ENCODE measurements at places on chromosomes 12 and 14.
A peak's percentile ranks its signal among the peaks of the same experiment; 100 is the strongest.

- peak; percentile 51 for DNase-seq
These were observed 191.6 kb downstream of the CRADD start for GRCh38 chr12:93868771-93869170.

GRCh38 chr12:22310709-22311108, 23.8 kb downstream of the ST8SIA1 start:
- DNase-seq, result no peak

DNA sequence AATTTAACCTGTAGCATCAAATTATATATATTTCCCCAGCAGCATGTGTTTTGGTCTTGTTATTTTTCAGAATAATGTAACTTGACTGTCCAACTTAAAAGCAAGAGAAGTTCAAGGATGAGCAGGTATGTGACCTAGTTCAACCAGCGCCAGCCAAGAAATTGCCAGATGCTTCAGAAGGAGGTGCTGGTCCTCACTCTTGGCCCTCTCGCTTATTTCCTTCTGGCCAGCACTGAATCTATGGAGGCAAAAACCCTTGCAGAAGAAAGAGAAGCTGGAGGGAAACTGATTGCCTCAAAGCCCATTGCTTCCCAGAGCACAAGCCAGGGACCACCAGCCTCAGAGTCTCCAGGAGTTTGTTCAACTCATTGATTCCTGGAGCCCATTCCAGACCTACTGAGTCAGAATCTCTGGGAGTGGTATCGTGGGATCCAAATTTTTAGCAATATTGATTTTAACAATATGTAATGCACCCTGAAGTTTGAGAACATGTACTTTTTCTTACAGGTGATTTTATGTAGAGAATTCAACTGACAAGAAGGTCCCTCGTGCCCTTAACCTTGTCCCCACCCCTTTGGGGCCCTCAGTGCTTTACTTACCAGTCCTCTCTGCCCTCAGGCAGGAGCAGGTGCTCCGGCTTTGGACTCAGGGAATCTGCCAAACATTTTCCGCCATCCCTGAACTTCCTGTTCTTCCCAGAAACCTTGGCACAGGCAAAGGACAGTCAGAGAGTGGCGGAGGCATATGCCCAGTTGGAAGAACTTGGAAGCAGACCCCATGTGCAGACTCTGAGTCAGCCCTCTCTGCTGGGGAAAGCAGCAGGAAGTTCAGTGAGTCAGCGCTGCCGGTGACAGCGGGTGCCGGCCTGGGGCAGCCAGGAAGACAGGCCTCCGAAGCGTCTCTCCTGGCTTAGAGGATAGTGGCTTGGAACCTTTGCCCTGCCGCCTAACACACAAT, 10.4 kb downstream of the BEST3 start:
- DNase-seq, result peak; percentile 68

DNA sequence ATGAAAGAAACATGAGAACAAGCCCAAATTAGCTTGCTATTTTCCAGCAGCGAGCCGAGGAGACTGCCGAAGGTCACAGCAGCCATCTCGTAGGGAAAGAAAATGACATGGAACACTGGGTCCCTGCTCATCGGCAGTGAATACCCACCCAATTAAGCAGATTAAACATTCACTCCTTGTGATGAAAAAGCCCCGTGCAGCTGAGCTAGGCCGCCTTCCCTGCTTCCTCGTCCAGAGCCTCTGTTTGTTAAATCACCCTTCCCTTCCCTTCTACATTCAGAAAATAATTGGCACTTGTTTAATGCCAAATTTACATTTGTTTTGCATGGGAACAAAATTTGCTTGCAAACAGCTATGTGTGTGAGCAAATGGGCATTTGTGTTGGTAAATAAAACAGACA, 342.5 kb downstream of the RMST start:
- no peak for DNase-seq

DNA sequence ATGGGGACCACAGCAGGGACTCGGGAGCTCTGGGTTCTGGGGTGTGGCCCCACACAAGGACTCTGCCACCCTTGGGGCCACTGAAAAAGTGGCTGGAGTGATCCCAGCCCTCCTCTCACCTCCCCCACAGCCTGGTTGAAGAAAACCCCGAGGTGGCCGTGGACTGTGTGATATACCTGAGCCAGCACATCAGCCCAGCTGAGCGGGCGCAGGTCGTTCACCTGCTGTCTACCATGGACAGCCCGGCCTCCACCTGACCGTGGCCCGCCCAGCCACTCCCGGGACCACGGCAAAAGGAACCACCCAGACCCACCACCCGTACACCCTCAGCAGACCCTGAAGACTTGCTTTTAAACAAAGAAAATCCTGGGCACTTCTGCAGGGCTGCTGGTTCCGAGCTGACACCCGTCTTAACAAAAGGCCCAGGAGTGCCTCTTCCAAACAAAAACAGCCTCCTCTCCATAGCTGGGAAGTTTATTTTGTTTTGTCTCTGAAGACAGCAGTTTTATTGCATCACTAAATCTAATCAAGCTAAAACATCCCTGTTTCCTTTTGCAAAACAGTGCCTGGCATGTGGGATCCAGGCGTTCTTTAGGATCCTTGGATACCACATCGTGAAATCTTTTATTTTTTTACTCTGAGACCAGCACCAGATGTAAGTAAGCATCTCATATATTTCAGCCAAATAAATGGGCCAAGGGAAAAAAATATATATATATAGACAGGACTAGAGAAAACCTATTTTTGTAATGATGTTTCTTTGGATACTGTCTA, 42.8 kb downstream of the FOXN4 start:
- DNase-seq, result no peak

DNA sequence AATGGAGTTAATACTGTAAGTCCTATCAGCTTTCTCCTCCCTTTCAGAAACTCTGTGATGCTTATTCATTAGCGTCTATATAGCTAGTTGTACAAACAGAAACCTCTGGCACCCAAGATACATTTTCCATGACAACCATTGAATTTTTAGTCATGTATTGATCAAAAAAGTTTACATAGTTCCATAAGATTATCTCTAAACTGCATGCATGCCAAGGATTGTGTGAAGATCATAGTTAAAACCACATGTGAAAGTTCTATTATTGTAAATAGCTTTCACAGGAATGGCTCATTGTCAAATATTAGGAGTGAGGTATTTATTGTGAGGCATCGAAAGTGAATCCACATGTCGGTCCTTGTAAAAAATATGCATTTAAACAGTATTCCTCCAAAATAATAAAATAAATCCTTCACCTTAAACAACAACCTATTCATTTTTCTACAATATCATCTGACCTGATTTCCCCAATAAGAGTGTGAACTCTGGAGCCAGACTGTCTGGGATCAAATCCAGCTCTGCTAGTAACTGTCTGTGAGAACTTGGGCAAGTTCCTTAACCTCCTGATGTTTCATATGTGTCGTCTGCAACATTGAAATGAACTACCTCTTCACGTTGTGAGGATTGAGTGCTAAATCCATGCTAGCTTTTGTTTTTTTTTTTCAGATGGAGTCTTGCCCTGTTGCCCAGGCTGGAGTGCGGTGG, 10.6 kb upstream of the CDKL1 start:
- peak; percentile 72 for DNase-seq

DNA sequence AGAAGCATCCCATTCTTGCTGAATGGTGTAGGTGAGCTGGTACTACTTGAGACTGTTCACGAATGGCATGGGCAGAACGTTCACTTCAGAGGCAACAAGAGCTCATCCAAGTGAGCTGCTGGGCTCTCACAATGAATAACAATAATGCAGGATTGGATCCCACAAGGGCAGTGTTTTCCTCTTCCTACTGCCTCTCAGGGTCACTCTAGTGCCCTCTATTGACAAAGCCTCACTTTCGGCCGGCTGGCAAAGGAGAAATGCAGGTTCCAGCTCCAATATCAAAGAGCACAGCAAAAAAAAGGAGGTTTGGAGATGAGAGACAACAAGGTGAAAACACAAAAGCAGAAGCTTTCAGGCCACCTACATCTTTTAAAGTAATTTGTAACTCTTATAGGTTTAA, 74.6 kb upstream of the MYF6 start:
- DNase-seq, result no peak

DNA sequence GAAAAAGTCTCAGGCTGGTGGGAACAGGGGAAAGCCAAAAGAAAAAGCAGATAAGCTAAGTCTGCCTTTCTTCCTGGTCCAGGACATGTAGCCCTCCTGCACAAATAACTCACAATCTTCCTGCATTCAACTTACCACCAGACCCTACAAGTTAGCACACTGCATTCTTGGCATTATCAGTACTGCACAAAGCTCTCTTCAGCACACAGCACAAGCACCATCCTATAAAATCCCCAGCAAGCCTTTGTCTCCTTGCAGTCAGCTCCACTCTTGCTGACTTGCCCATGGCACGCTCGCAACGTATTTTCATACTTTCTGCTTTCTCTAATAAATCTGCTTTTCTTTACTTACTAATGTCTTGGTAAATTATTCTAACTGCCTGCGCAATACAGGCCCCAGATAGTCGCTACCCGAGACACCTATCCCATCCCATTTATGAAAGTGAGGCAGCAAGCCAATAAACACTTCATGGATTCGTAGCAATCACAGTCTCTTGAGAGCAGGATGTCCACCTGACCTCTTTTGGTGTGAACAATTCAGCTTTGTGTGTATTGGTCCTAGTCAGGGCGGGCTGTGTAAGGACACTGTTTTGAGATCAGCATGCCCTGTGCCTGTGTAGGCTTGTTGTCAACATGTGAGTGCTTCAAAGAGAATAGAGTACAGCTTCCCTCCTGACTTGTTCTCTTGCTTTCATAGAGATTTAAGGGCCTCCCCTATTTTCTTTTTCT, 49.0 kb downstream of the TMEM117 start:
- no peak for DNase-seq

GRCh38 chr12:112852127-112852526, 54.6 kb upstream of the OAS1 start:
- DNase-seq, result no peak

DNA sequence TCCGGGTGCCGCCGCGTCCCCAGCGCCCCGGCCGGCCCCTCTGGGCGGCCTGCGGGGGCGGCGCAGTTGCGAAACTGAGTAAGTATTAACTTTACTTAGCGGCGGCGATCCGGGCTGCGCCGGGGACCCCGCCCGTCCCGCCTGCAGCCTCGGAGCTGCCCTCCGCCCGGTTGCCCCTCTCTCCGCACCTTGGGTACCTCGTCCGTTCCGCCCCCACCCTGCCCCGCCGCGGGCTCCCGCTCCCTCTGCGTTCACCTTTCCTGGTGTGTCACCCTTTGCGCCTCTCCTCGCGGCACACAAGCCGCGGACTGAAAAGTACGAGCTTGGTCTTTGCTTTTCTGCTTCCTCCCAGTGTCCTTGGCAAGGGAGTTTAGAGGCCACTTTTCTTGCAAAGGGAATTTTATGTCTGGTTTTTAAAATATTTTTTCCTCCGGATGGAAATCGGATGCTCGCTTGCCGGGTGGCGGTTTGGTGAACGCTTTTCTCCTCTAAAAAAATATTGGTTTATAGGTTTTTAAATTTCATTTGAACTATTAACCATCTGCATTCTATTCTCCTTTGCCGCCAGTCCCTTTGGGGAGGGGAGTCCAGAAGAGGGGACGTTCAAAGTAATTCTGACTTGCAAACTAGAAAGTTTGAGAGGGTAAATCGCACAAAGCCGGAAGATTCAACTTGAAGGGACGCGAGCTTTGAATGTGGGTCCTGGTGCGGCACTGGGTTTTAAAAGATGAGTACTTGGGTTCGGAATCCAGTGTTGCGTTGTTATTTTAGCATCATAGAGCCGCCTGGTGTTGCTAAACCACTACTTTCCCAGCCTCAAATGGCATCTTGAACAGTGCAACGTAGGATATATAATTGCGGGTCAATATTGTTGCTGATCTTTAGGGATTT, 834 bp downstream of the RASSF8 start:
- peak; percentile 64 for DNase-seq

GRCh38 chr12:96329545-96329944, 70.7 kb downstream of the CDK17 start:
- no peak for DNase-seq

DNA sequence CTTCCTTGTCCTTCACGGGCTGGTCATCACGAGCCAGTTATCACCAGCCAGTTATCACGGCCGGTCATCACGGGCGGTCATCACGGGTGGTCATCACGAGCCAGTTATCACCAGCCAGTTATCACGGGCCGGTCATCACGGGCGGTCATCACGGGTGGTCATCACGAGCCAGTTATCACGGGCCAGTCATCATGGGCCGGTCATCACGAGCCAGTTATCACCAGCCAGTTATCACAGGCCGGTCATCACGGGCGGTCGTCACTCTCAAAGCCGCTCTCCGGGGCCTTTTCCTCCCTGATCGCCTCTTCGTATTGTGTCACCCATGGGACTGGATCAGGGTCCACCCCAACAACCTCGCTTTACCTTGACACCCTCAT, 13.9 kb upstream of the FBRSL1 start:
- DNase-seq, result no peak

- peak; percentile 93 for DNase-seq
These were observed 12.9 kb downstream of the GNG2 start for GRCh38 chr14:51873221-51873893.

- DNase-seq, result no peak
These were observed 26.7 kb downstream of the CHGA start for GRCh38 chr14:92949496-92950192.
